Substantia nigra (tissue), 51 donors: ENCODE measurements at places on chromosomes 1 and 21.

DNA sequence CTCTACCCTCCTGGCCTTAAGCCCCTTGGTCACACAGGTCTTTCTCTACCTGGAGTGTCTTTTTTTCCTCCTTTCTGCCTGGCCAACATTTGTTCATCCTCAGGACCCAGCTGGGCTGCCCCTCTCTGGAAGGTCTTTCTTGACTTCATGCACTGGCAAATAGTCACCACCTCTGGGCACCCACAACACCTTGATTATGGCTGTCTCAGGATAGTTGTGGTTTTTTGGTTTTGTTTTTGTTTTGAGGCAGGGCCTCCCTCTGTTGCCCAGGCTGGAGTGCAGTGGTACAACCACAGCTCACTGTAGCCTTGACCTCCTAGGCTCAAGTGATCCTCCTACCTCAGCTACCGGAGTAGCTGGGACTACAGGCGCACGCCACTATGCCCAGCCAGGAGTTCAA is 10.8 kb downstream of the RPS6KA1 start:
- no peak for DNase-seq

GRCh38 chr1:107950464-107950863 is 14.5 kb downstream of the VAV3 start:
- DNase-seq: no peak

GRCh38 chr1:166836733-166837132 is 2.5 kb upstream of the POGK start:
- DNase-seq: no peak

DNA sequence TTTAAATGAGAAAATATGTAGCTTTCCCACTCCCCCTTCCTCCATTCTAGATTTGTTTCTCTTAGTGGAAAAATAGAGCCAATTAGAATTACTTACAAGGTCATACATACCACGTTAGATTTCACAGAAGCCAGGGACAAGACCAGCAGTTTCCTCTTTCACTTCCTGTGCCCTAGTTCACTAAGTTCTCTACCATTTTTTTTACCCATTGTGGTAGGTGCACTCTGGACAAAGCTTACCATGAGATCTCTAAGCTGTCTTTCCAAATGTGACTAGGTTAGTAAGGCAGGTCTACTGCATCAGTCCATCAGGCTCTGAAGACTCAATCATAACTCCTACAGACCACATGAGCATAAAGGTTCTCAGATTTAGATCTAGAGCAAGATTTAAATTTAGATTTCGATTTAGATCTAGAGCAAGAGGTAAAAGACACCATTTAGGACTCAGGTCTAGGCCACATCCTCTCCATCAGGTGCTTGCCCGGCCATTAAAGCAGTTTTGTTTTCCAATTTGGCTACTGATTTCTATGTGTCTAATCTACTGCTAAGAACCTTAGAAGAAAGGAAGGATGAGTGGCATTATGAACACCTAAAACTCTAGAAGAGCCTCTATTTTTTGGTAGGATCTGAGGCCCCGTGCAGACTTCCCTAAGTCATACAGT is 235.3 kb downstream of the FAF1 start:
- no peak for DNase-seq

DNA sequence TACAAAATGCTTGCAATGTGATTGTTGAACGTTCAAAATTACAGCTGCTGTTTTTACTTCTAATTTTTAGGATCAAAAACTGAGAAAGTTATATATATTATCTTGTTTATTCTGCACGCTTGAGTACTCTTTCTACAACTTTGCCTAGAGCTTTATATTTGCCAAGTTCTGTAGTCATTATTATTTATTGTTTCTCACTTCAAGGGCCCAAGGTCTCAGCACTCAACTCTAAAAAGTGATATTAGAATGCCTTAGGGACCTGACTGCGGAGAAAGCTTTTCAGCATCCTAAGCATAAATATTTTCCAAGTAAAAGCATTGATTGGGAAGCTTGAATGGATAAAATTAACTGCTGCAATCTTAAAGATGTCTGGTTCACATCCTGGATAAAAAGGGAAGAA is 83.6 kb downstream of the UBE2U start:
- DNase-seq: no peak

- DNase-seq: no peak
Observed at GRCh38 chr1:195394567-195394966, 1213.7 kb downstream of the KCNT2 start.

DNA sequence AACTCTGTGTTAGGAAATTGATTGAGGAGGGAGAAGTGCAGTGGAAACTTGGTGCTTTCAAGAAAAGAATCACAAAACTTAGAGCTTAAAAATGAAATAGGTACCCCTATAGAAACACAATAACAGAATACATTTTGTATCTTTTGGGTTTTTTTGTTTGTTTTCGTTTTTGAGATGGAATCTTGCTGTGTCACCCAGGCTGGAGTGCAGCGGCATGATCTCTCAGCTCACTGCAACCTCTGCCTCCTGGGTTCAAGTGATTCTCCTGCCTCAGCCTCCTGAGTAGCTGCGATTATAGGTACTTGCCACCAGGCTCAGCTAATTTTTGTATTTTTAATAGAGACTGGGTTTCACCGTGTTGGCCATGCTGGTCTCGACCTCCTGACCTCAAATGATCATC is 51.5 kb upstream of the RAVER2 start:
- DNase-seq: no peak

DNA sequence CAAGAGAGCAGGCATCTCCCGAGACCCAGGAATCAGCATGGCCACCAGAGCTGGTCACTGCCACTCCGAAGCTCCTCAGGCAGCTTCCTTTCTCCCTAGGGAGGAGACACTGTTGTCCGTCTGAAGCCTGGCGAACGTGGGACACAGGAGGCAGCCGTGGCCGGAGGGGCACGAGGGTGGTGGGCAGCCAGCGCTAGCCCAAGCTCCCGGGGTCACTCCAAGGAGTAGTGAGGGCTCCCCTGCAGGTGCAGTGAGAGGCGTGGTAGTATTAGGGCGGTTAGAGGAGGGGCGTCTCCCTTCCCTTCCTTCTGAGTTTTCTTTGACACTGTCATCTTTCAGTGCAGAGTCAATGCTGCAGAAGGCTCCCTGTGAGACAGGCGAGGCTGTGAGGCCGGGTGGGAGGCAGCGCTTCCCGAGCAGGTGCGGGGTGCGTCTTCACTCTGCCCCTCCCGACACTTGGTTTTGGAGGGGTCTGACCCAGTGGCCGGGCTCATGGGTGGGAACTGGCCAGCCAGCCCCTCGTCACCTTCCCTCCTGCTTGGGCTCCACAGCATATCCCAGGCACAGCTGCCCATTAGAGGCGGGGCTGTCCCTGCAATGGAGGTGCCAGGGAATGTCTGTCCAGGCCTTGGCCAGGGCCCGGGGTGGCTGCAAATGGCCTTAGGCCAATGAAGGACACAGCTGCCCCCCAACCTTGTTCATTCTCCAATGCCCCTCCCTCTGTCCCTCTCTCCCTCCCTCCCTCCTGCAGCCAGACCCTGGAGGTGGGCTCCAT is 171.6 kb upstream of the ARHGEF16 start:
- DNase-seq: no peak

DNA sequence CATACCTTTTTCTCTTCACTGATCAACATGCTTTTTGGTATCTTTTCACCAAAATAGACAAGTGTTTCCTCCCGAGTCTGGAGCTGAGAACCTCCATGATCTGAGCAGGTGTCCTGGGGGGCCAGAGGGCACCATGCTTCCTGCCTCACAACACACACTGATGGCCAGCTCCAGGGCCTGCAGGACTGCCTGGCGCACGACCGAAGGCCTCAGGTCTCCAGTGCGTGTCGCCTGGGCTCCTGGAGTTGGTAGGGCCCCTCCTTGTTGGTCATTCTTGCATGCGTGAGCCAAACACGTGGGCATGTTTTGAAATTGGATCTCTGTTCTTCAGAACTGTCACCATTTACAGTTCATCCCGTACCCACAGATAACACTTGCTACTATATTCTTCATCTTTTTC is 64.4 kb downstream of the SLC37A1 start:
- no peak for DNase-seq

GRCh38 chr1:17909634-17910033 is 154.5 kb downstream of the ACTL8 start:
- no peak for DNase-seq

DNA sequence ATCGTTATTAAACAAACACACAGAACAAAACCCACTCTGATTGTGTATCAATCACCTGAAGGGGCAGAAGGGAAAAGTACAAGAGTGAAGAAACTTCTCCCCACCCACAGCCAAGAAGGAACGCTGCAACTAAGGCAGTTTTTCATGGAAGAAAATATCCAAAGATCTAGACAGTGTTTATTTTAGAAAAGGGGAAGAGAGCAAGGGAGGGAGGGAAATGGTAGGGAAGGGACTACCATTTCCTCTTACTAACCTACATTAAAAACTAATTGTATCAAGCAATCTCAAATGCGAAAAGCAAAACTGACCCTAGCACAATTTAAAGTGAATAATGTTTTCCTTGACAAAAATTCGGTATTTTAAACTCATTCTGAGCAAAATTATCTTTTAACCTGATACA is 3.5 kb downstream of the NRIP1 start:
- no peak for DNase-seq

GRCh38 chr21:38175306-38175705 is 81.5 kb upstream of the KCNJ15 start:
- DNase-seq: no peak

DNA sequence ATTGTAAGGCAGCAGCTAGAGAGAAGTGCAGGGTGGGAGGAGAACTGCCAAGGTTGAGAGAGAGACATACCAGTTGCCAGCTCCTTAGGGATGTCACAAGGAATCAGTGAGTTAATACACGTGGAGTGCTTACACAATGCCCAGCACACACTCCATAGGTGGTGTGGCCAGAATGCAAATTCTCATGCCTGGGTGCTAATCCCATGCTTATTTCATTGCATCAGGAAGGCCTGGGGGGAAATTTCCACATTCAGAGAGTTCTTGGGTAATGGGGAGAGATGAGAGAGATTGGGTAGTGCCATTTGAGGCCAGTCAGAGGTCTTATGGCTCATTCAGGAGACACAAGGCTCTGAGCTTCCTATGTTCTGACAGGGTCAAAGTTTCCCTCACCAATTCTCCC is 38.7 kb downstream of the GJA5 start:
- DNase-seq: no peak

- no peak for DNase-seq
Observed at GRCh38 chr1:199766218-199766792, 261.2 kb upstream of the NR5A2 start.

DNA sequence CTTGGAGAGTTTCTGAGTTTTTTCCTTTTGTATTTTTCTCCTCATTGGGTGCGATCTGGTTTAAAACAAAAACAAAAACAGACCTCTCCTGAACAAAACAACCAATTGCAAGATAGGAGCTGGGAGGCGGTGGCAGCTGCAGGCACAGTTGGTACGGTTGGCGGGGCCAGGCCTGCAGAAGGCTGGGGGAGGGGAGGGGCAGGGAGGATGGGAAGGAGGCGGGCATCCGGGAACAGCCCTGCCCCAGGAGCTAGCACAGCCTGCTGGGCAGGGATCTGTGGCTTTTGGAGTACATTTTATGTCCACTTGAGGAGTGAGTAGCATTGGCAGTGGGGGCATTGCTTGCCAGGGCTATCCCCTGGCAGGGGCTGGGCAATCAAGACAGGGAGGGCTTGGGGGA is 5.2 kb downstream of the CAPN9 start:
- peak; percentile 66 for DNase-seq

GRCh38 chr1:173433751-173434326 is 43.3 kb upstream of the PRDX6 start:
- DNase-seq: no peak

DNA sequence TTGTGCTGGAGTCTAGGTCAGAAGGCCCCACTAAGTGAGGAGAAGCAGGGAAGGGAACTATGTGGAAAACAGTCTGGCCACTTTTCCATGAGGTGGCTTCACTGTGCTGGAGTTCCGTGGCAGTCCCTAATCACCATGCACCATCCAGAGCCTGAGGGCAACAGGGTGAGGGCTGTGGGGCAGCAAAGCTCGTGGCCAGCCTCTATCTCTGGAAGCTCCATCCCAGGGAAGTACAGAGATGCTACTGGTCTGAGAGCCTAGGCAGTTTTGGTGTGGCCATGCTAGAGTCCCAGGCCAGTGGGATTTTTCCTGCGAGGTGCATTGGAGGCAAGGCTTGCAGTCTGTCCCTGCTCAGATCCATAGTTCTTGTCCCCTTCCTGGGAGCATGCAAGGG is 157.3 kb upstream of the LRRC7 start:
- no peak for DNase-seq

DNA sequence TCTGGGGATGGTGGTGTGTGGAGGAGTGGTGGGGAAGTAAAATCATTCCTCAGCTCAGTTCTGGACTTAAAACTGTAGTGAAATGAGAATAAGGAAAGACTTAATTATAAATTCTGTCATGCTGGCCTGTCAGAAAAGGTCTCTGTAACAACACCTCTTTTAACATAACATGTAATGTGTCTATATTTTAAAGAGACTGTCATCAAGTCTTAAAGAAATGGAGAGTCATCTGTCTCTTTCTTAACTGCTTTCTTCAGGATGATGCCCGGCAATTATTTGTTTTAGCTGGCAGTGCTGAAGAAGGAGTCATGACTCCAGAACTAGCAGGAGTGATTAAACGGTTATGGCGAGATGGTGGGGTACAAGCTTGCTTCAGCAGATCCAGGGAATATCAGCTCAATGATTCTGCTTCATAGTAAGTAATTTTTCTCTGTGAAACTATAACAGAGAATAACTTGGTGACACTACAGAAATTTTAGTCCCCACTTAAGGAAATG is 30.6 kb downstream of the GNAI3 start:
- no peak for DNase-seq

DNA sequence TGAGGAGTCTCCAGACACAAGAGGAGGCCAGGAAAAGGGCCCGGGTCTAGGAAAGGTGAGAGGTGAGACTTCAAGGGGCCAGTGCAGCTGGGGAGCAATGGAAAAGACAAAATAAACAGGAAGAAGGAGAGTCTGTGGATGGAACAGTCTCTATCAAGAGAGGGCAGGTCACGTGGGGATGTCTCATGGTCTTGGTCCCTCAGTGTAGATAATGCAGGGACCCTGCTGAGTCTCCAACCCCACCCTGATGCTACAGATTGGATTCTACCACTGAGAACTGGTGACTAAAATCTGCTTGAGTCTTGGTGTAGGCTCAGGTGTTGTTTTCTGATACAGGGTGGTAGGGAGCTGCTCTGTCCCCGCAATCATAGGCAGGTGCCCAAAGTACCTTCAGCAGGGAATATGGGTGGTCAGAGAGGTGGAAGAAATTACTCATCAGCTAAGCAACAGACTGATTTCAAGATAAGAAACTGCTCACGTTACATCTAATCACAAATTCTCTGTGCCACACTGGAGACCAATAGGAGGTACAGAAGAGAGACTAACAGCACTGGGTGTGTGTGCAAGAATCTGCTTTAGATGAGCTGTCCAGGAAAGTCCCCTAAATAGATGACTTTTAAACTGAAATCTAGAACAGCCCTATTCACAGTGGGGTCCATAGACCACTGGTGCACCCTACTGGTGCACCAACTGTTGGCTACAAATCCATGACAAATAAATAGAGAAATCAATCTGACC is 101.5 kb upstream of the TLR5 start:
- DNase-seq: no peak

DNA sequence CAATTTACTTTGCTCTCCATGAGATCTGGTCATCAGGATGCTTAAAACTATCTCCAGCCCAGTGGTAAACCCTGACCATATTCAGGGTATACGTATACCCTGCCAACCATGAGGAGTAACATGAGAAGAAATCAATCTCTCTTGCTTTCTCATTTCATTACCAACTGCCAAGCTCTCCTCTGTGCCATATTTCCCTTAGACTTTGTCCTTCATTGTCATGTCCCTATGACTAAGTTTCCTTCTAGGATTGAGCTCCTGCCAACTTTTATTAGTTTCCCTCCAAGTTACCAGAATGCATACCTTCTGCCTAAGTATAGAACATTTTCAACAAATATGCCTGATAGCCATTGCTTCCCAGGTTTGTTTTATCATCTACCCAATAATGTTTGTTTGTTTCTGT is 1113.9 kb upstream of the B3GALT2 start:
- no peak for DNase-seq

GRCh38 chr1:236489710-236490377 is 33.9 kb upstream of the LGALS8 start:
- no peak for DNase-seq
